ENCODE measurements at places on chromosomes 7 and 10.

DNA sequence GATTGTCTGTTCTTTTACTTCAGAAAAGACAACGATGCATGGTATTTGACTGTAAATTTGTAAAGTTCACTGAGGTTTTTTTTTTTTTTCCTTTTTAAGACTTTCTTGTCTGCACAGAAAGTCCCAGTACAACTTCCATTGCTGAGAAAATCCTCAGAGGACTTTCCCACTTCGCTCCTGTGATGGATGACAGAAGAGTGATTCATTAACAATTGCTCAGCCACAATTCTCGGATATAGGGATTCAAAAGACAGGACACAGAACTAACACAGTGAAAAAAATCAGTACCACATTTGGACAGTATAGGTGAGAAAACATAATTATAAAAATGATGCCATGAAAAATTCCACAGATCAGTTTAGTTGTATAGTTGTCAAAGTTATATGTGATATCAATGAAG lies 48.0 kb downstream of the SEC23IP start:
- no peak for DNase-seq

GRCh38 chr10:96271016-96271815 lies at the start of gene BLNK:
TSS of gene BLNK (minus strand) at chr10:96271569. CDS start at chr10:96271398, 171 bp downstream.
- DNase-seq = no peak

DNA sequence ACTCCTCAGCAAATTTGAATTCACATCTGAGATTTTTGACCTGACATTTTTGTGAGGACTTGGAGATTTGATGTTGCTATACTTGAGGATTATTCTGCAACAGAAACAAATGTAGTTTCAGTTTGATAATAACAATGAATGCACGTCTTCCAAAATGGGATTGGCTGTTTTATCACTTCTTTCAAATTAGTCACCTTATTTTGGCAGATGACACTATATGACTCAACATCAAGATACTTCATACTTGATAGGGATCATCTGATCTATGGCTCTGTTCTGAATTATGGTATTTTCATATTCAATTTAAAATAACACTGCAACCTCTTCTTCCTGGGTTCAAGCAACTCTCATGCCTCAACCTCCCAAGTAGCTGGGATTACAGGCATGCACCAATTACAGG lies 24.2 kb downstream of the ARL5B start:
- DNase-seq = no peak

GRCh38 chr7:5484921-5485320 lies 61.3 kb upstream of the TNRC18 start:
- DNase-seq = no peak

DNA sequence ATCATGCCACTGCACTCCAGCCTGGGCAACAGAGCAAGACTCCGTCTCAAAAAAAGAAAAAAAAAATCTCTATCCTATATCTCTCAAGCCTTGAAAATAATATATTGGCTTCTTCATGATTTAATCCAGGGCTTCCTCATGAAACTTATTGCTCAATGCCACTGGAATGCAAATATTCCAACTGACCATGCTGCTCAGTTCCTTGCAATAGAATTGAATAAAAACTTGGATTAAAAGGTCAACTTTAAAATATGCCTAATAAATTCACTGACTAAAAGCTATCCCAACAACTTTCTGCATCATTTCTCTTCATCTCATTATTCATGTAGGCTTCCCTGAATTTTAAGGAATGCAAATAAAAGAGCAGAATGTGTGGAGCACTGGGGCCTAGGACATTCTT lies 42.1 kb upstream of the NOBOX start:
- no peak for DNase-seq

DNA sequence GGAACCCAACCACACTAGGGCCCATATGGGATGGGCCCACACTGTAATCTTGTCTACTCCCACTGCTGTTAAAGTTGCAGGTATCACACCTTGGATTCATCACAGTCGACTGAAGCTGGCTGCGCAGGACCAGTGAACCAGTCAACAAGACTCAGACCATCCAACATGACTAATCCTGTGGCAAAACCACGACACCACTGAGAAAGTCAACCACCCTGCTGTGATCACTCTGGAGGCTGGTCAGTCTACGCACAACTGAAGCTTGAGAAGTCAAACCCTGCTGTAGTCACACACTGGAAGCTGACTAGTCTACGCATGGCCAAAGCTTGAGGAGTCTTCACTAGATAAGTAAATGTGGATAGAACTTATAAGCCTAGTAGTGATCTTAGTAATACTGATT lies 9.6 kb upstream of the CYREN start:
- peak; percentile 18 for DNase-seq

- DNase-seq = no peak
Measured at GRCh38 chr7:103446049-103446520, at the start of gene SLC26A5. TSS of gene SLC26A5 (minus strand) at chr7:103446207. CDS start at chr7:103421514, 24,693 bp downstream.

- no peak for DNase-seq
Measured at GRCh38 chr10:86855513-86855912, 99.1 kb downstream of the BMPR1A start.

- DNase-seq = peak; percentile 80
Measured at GRCh38 chr10:61904733-61905725, 3.5 kb downstream of the ARID5B start.

GRCh38 chr10:2885288-2886278 lies 181.8 kb upstream of the PFKP start:
- DNase-seq = no peak

DNA sequence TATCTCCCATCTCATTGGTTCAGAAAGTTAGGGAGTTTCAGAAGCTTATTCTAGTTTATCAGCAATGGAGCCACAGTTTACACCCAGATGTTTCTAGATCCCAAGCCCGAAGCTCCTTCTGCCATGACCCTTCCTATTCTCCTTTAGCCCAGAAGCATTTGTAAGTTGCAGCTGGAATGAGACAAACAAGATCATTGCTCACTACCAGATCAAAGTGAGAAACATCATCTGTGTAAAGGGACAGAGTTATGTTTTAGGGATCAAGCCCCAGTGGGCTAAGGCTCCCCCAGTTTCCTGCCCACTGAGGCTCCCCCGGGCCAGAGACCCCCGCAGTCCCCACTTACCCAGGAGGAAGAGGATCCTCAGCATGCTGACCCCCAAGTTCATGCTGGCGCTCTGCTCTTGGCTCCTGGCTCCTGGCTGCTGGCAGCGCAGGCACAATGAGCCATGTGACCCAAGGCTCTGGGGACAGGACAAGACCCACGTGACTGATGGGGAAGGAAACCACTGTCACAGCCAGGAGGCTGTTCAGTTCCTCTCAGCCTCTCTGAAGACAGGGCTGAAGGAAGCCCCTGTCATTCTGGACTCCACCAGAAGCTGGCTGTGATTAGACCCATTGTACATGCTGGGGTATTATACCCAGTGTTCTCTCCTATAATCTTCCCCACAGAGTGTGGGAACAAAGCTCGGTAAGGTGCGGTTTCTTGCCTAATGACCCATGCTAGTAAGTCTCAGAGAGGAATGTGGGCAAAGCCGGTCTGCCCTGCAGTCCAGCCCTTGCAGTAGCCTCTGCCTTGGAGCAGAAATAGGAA lies at the start of gene TMEM273:
TSS of gene TMEM273 (minus strand) at position 442 of the 812 bp plus-strand sequence. CDS start at position 387, 55 bp downstream.
- peak; percentile 83 for DNase-seq

GRCh38 chr10:7819121-7819460 lies 786 bp downstream of the TAF3 start:
- peak; percentile 43 for DNase-seq

GRCh38 chr10:52525761-52526160 lies 211.7 kb downstream of the DKK1 start:
- DNase-seq = no peak

DNA sequence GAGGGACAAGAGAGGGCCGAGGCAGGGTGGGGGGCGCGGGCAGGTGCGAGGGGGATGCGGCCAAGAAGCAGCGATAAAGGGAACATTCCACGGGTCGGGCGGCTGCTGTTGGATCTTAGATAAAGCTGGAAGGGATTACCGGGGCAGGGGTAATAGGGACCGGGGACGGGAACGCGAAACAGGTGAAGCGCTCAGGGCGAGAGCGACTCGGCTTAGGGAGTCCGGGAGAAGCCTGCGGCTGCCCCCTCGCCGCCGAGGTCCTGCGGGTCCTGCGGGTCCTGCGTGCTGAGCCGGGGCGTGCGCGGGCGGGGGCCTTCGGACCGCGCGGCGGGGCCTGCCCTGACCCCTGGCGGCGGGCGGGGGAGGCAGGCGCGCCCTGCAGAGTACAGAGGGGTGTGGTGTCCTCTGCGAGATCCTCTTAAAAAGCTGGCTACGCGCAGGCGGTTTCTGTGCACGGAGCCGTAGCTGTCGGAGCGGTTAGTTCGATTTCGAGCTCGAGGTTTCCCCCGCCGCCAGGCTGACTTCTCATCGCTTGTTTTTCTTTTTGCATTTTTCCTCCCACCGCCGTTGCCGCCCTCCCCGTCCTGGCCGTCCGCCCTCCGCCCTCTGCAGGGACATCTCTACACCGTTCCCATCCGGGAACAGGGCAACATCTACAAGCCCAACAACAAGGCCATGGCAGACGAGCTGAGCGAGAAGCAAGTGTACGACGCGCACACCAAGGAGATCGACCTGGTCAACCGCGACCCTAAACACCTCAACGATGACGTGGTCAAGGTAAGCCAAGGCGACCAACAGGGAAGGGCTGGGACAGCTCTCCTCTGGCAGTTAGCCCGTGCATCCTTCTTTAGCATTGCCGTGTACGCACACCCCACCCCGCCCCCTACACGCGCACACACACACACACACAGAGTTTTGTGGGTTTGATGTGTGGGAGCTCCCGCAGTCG lies 1.4 kb downstream of the CAV1 start:
- peak; percentile 62 for DNase-seq

DNA sequence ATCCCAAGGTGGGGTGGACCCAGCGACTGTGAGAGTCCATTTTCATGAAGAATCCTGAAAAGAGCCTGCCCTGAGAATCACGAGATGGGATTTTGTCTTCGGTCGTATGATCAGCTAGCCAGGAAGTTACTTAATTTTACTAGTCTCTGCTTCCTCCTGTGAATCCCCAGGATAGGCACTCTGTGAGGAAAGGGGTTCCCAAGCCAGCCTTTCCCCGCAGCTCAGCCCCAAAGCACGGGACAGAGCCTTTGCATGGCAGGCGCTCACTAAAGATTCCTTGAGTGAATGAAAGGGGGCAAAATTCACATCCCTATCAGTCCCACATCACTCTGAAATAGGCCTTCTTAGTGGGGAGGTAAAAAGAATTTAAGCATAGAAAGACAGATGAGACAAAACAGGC lies 219.6 kb downstream of the ADARB2 start:
- DNase-seq = no peak

DNA sequence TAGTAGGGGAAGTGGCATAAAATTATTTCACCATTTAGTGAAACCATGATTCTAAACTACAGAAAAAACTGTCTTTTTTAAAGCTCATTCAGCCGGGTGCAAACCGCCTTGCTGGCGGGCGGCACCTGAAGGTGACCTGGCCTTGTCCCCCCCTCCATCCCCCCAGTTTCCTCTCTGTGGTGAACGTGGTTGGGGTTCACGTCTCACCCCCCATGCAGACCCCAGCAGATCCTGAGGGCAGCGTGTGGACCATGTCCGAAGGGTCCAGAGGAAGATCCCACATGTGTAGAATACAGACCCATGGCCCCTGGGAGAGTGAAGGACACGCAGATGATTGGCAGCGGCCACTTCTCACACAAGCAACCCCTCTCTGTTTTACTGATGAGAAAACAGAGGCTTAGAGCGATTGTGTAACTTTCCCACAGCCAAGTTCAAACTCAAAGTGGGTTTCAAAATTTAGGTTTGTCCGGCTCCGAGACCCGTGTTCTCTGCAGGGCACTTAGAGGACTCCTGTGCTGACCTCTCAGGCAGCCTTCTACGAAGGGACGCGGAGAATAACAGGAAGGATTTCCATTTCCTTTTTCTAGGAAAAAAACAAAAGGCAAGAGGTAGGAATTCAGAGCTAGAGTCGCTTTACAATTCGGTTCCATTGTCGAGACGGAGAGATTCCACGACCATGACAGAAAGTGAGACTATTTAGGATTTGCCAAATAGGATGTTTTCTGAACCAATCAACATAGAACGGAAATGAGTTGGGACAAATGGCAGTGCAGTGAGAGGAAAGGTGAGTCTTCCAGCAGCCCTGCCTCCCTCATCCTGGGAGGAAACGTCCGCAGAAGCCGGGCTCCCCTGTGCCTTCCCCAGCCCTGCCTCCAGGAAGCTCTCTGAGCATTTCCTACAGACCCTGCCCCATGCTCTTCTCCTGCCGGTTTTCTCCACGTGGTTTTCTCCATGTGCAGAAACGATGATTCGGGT lies 67.6 kb upstream of the PITRM1 start:
- no peak for DNase-seq

DNA sequence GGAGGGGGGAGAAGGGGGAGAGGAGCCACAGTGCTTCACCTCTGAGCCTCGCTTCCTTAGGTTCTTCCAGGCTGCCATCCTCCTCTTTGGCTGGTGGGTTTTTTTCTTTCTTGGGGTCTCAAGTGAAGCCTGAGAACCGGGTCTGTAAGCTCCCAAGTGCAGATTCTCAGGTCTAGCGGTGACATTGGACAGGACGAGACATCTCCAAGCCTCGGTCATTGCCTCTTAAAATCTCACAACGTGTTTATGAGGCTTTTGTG lies 817 bp upstream of the IL15RA start:
- DNase-seq = no peak

GRCh38 chr7:100044718-100045117 lies 4.9 kb upstream of the ZSCAN21 start:
- DNase-seq = no peak

DNA sequence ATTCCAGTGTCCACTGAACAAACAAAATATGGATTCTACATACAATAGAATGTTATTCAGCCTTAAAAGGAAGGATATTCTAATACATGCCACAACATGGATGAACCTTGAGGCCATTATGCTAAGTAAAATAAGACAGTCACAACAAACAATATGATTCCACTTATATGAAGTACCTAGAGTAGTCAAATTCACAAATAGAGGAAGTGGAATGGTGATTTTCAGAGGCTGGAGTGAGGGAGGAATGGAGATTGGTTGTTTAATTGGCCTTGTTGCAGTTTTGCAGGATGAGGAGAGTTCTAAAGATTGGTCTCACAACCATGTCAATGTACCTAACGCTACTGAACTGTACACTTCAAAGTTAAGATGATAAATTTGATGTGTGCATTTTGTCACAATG lies 119.6 kb downstream of the CHN2 start:
- DNase-seq = no peak

DNA sequence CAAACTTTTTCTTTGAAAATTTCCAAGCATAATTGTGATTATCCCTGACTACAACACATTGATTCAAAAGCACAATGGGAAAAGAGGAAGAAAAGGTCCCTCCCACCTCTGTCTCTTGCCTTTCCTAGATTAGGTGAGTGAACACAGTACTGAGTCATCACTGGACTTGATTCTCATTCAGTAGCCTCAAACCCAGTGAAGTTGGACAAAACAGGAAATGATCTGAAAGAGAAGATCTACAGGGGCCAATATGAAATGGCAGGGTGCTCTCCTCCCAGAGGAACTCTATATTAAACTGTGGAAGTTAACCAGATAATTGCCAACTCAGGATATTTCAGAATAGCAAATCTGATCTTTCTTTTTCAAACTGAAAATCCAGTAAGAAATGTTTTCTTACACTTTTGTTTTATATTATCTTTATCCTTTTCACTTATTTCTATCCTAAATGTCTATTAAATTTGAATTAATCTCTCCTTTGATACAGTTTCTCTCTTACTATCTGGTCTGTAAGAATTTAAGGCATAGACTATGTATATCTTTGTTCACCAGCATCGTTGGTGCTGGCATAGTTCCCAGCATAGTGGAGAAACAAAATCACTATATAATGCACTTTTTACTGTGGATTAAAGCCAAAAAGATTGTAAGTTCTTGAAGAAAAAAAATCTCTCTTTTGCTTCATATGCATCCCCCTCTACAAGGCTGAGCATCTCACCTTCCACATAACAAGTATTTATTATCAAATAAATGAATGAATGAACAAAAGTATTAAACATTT lies 41.4 kb upstream of the IKZF1 start:
- peak; percentile 89 for DNase-seq

GRCh38 chr10:130809761-130810515 lies 501.6 kb downstream of the TCERG1L start:
- DNase-seq = no peak

GRCh38 chr10:89160339-89160738 lies 46.8 kb downstream of the CH25H start:
- no peak for DNase-seq
